ENCODE measurements at places on chromosomes 6 and 20.

DNA sequence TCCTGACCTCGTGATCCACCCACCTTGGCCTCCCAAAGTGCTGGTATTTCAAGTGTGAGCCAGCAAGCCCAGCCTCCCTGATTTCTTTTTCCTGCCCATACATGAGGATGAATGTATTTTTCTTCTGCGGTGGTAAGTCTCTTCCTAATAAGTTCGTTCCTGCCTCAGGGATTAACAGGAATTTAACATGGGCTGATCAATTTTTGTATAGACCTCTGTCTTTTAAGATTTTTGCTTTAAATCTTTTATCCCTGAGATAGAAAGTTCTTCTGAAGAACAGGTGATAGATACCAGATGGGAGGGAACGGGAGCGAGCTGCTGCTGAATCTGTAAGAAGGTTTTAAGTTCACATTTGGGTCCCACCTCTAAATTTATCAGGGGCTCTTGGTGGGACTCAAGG is 7.0 kb upstream of the ZNFX1 start:
- no peak for DNase-seq

DNA sequence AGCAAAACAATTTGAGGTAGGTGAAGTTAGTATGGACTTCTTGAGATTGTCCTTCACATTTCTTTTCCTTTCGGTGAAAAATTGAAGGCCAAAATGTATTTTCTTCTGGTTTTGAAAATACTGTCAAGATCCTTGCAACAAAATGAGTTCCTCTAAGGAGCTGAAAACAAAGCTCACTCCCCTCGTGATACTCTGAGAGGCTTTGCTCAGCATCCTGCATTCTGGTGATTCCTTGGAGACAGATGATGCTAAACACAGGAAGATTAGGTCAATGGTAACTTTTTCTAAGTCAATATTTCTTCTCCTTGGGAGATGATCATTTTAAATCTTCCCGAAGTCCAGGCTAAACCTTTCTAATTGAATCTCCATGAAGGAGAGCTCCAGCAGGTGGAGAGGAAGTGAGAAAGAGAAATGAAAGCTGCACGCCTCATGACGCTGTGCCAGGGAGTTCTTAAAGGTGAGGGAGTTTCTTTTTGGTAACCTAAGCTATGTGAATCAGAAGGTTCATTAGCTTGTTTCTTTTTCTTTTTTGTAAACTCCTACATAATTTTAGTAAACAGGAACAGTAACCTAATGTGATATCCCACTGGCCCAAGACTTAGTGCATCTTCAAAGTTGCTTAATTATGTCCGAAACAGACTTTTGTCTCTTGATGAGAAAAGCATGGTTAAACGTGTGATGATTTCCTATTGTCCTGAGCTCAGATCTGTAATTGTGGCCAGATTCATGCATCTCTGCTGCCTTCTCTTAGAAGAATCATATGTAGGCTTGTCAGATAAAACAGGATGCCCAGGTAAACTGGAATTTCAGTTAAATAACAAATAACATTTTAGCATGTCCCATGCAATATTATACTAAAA is 15.0 kb downstream of the ESR1 start:
- DNase-seq = no peak

GRCh38 chr20:61941721-61942405 is 123.8 kb downstream of the TAF4 start:
- no peak for DNase-seq

DNA sequence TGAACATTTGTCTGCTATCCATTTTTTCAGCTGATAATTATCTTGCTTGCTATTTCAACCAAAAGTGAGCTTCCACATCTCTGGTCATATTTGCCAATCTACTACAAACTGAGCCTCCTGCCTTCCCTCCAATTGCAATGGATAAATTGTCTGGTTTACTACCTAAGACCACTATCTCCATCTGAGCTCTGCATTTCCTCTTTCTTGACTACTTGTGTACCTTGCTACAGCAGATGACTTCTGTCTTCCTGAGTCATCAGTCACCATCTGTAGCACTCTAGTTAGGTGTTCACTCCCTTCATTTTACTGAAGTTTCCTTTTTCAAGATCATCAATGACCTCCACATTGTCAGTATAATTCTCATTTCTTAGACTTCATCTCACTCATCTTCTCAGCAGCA is 33.5 kb upstream of the PHIP start:
- no peak for DNase-seq

DNA sequence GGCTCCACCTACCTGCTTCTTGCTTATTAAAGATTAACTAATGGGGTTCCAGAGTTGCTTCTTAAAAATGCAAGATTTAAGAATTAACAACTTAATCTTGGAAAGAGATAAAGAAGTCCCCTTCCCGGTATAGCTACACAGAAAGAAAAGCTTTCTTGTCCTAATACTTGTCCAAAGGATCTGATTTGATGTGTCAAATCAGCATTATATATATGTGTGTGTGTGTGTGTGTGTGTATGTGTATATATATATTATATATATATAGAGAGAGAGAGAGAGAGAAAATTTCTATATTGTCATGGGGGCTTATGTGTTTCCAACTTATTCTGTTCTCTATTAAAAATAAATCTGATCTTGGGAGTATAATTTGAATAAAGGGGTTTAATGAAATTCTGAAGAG is 4.6 kb upstream of the HMGN4 start:
- DNase-seq = no peak

DNA sequence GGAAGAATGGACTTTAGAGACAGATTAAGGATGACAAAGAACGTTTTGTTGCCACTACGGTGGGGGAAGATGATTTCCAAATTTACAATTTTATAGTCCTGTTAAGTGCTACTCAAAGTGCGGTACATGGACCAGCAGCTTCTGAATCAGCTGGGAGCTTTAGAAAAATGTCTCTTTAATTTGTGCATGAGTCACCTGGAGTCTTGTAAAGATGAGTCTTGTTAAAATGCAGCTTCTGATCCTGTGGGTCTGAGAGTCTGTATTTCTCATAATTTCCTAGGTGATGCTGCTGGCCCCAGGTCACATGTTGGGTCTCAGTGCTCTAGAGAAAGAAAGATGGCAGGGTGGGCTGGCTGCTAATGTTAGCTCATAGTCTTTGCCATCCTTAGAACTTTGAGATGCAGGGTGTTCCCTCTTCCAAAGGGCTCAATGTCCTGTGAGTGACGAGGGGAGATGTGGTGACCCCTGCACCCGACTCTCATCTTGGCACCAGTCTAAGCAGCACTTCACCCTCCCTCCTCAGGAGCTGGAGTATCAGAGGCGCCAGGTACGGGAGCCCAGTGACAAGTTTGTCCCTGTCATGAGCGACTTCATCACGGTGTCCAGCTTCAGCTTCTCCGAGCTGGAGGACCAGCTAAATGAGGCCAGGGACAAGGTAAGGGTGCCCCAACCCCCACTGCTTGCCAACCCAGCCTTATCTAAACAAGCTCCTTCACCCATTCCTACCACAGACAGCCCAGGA is 34.5 kb downstream of the MOCS1 start:
- DNase-seq = no peak

GRCh38 chr20:19456595-19457395 is 244.4 kb downstream of the SLC24A3 start:
- no peak for DNase-seq

DNA sequence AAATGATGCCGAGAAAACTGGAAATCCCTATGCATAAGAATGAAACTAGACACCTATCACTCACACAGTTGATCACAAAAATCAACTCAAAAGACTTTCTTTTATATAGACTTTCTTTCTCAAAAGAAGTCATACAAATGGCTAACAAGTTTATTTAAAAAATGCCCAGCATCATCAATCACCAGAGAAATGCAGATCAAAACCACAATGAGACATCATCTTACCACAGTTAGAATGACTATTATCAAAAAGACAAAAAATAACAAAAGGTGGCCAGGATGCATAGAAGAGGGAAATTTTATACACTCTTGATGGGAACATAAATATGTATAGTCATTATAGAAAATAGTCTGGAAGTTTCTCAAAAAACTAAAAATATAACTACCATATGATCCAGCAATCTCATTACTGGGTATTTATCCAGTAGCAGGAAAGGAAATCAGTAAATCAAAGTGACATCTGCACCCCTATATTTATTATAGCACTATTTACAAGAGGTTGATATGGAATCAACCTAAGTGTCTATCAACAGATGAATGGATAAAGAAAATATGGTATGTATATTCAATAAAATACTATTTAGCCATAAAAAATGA is 3.4 kb upstream of the RNF217 start:
- DNase-seq = no peak

GRCh38 chr20:51540580-51540979 is 1.9 kb downstream of the NFATC2 start:
- DNase-seq = no peak

- DNase-seq = no peak
These were observed 47.4 kb upstream of the PAK5 start for GRCh38 chr20:9886227-9886626.

DNA sequence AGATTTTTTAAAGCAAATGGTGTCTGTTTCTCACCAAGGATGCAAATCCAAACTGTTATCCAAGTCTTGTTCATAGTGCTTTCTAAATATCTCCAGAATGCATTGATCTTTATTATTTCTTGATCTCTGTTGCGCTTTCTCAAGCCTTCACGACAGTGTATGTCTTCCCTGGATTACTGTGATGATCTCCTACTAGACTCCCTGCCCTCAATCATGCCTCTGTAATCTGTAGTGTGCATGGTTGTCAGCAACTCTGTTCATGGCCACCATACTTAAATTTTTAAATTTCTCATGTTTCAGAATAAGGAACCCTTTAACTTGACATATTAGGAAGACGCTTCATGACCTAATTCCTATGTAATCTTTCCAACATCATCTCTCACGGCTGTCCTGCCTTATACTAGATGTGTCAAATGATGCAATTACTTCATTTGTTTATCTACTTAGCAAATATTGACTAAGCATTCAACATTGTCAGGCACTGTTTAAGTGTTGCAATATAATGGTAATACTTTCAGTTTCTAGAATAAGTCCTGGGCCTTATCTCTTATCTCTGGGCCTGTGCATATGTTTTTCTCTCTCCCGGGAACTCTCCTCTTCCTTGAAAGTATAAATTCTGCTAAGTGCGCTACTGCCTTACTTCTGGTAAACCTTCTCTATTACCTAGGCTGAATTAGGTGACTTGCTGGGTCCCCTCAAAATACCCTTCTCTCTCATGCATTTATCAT is 25.6 kb upstream of the AHI1 start:
- no peak for DNase-seq

GRCh38 chr6:5869261-5869660 is 137.5 kb downstream of the NRN1 start:
- DNase-seq = no peak

GRCh38 chr20:35243986-35244385 is 17.5 kb downstream of the MMP24 start:
- no peak for DNase-seq

- DNase-seq = no peak
These were observed 79.0 kb upstream of the SPACA1 start for GRCh38 chr6:87968435-87969278.

DNA sequence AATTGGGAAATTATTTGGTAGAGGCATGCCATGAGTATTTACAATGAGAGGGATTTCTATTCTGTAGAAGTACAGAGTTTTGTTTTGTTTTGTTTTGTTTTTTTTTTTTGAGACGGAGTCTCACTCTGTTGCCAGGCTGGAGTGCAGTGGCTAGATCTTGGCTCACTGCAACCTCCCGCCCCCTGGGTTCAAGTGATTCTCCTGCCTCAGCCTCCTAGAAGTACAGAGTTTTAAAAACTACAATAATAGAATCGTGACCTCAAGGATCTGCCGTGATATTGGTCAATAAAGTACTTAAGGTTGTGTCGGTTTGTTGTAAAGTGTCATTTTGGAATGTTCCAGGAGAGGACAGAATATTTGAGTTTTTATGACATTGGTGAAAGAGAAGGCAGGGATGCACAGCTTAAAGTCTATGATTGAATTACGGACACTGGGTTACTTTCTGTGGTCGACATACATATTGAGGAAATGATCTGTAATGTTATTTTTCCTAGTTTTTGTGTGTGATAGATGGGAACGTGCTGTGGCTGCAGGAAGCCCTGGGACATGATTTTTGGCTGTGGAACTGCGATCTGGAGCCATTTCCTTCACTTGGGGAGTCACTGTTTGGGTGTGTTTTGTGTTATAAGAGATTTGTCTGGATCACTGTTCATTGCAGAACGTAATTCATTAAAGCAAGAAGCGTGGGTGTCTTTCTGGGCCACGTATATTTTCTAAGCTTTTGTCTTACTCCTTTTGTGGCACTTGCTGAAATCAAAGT is 59.6 kb downstream of the TIAM2 start:
- DNase-seq = no peak

DNA sequence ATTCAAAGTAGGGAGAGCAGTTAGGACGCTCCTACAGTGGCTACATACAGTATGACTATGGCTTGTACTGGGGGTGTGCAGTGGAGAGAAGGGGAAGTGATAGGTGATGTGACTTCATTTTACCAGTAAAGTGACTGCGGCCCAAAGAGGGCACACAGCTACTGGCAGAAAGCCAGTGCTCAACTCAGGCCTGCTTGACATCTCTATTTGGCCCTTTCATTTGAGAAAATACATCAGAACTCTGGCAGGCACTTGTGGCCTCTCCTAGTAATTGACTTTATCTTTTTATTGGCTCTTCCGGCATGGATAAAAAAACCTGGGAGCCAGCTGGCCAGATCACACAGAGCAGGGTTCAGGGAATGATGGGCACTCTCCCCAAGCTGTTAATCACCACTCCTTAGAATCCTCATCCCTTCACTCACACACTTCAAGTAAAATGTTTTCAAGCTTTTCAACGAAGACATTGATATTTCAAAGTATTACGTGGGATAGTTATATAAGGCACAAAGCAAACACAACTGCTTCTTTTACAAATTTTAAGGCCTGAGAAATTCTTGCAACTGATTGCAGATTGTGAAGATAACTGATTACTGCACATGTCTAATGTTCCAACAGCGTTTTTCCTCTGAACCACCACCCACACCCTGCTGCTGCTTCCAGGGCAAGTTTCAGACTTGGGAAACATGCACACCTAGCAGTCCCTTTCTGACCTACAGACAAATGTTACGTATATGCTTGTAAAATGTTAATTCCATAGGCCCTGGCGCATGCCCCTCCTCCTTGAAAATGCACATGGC is 73.5 kb downstream of the TNFRSF21 start:
- DNase-seq = no peak

GRCh38 chr20:23361119-23361475 is 885 bp upstream of the GZF1 start:
- DNase-seq = no peak

All from stimulated activated CD8-positive, alpha-beta memory T cell treated with anti-CD3 and anti-CD28 coated beads, Interleukin-4, amount 100 ng/mL, for 4 hours (primary cell).